Right ventricle myocardium superior (tissue), 1 donor: ENCODE measurements at places on chromosomes 5 and 9. TPM values are rescaled to one million over a fixed set of nuclear protein-coding genes. Genes with fewer than 3 reads are reported as not detected.

DNA sequence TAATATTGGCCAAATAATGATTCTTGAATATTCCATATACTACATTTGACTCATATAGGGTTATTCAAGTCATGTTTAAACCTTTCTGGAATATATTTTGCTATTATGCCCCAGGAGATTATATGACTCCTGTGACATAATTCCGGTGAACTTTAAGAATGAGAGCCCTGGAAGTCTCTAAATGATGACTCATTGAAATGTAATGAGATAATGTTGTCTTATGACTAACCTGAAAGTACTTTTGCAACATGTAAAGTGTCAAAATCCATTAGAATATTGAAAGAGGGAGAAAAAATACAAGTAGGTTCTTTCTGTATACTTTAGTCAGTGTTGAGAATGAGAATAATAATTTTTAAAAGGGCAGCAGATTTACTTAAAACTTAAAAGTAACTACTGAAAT, 830.4 kb downstream of the MAT2B start:
- no peak for DNase-seq

TMOD1 gene
- total RNA-seq = 192 TPM

DNA sequence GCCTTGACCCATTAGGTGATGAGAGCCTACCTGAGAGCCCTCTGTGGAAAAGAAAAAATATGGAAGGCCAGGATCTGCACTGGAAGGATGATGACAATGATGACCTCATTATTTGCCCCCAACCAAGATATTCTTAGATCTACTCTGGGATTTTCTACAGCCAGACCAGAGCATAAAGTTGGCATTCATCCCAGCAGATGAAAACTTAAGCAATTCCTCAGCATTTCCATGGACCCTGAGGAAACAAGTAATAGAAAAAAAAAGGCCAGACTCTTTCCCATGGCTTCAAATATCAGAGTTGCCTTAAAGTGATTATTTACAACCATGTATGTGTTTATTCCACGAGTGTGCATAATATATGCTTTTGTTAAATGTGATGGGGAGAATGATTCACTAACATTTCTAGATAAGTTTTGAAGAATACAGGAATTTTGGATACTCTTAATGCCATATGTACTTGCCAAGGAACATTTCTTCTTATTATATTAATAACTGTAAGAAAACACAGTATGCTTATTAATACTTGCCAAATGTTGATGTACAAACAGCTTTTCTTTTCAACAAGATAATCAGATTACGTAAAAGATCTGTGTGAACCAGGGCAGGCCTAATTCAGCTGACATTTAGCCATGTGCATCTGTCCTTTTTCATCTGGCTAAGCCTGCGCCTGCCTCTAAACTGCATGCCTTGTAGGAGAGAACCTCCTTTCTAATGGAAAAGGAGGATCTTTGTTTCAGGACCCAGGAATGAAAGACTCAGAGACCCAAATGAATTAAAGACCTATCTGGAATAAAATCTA, 94.8 kb downstream of the ARRDC3 start:
- DNase-seq = no peak

DNA sequence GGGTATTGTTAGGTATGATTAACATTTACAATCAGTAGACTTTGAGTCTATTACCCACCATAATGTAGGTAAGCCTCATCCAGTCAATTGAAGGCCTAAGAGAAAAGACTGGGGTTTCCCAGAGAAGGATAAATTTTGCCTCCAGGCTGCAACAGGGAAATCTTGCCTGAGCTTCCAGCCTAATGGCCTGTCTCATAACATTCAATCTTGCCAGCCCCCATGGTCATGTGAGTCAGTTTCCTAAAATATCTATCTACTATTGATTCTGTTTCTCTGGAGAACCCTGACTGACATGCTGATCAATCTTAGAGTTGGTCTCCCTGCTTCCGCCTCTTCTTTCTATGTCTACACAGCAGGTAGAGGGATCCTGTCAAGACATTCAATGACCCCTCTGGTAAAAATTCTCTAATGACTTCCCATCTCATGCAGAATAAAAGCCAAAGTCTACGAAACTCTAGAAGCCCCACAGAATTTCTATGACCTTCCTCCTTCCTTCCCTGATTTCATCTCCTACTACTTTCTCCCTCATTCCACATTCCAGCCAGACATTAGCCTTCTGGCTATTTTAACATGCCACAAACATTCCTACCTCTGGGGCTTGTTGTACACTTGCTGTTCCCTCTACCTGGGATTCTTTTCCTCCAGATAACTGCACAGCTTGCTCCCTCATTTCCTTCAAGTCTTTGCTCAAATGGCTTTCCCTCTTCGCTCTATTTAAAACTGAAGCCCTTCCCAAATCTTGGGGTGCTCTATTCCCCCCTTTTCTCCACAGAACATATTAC, 60.2 kb downstream of the FBXW11 start:
- DNase-seq = no peak

DNA sequence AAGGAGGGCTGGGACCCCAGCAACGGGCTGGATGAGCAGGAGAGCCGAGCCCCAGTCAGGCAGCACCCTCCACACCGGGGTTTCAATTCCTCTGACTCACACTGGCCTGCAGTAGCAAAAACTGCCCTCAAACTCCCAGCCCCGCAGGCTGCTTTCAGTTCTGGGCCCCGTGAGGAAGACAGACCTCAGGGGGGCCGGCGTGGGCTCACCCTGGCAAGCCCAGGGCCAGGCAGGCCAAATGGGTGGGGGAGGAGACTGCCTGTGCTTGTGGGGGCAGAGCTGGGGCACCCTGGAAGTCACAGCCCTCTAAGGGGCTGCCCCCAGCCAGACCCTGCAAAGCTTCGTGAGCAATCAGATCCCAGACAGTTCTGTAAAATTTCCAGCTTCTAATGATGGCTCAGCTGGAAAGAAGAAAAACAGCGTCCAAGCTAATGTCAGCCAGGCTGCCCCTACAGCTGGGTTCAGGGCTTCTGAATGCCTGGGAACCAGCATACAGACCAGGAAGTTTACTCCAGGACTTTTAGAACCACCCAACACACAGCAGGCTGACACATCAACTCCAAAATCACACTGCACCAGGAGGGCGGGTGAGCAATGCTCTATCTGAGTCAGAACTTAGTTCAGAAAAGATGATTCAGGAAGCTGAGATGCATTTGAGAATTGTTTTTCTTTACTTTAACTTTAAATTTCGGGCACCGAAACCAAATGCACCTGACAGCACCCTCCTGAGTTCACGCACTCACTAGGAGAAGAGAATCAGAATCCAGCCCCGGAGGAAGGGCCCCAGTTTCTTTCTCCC, 34.7 kb downstream of the LPCAT1 start:
- no peak for DNase-seq

SPDL1 gene
- total RNA-seq = 3.4 TPM

FAF2 gene
- 12.3 TPM for total RNA-seq

MEIKIN gene
- not detected for total RNA-seq

DNA sequence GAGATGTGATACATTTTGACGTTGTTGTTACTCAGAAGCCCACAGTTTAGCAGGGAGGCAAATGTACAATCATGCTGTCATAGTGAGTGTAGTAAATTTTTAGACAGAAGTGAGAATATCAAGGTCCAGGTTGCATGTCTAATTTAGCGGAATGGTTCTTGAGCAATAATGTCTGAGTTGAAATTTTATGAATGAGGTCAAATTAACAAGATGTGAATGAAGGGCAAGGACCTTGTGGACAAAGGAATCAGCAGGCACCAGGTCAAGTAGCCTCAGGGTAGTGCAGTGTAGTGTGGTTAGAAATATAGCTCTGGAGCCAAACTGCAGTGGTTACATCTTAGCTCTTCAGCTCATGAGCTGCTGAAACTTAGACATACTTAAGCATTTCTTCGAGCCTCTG, 36.2 kb downstream of the TNFSF8 start:
- no peak for DNase-seq

PCDHA10 gene
- total RNA-seq = 0.05 TPM

DNA sequence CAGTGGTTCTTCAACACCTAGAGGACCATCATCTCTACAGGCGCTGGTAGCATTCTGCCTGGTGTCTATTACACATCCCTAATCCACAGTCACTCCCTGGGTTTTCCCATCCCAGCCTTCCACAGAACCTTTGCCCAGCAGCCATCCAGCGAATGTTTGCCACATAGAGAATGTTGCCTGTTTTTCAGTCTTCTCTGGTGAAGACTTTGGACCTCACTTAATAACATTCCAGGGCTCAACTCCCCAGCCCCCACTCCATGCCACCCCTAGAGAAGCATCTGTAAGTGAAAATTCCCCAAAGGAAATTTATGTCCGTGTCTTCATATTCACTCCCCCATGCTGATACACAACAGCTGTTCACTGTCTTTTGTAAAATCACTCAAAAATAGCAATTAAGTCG, 249.6 kb downstream of the AOPEP start:
- DNase-seq = no peak

DNA sequence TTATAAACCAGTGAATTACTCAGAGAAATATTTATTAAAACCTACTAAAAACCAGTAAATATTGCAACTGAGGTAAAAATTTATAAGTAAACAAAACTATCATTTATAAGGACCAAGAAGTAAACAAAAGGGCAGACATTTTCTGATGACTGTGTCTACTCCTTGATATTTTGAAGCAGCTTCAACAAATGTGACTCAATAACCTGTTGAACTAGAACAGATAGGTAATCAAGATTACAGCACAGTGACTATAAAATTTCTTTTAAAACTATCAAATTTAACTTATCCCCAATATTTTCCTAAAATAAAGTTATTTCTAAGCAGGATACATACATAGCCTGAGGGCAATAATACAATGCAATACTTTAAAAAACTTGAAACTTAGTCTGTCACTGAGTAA, 12.8 kb downstream of the ANKRA2 start:
- DNase-seq = no peak

- no peak for DNase-seq
These were observed 59.7 kb downstream of the GGTA1 start for GRCh38 chr9:121439711-121440664.

DNA sequence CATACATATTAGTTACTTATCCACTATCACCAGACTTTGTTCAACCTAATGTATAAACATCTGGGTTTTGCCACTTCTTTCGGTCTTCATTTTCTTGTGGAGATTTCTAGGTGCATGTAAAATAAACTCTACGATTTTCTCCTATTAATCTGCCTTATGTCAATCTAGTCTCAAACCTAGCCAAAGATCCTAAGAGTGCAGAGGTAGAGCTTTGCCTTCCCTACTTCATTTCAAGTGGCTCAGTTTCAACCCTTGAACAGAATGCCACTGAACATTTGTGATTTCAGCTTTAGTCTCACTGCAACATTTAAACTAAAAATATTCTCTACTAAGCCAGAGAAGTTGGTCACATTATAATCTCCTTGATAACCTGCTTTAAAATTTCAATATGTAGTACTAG, 94.0 kb downstream of the EDIL3 start:
- no peak for DNase-seq

NEURL1B gene
- 28.8 TPM for total RNA-seq

C5orf52 gene
- not detected for total RNA-seq

GRCh38 chr9:137764171-137764671, 113.4 kb upstream of the CACNA1B start:
- no peak for DNase-seq

GRCh38 chr9:91045041-91045440, 243.4 kb downstream of the SYK start:
- no peak for DNase-seq

LRRC26 gene
- total RNA-seq = not detected

DNA sequence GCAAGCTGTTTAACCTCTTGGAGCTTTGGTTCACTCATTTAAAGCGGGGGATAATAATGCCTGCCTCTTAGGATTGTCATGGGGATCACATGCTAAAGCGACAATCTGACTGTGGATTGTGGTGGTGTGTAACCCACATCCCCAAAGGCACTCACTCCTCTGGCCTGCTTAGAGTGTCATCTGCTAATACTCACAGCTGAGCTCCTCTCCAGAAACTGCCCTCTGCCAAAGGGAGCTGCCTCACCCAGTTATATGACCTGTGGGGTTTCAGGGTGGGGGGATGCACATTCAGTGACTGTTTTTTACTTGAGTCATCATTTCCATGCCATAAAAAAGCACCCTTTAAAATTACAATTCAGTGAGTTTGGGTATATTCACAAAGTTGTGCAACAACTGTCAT, 110.0 kb upstream of the SPOCK1 start:
- DNase-seq = no peak

GRCh38 chr5:107538331-107538730, 132.4 kb downstream of the EFNA5 start:
- DNase-seq = no peak

GRCh38 chr5:19930451-19930850, 57.5 kb downstream of the CDH18 start:
- DNase-seq = no peak

- DNase-seq = no peak
These were observed 66.1 kb upstream of the PPP1R26 start for GRCh38 chr9:135413461-135413860.

SPINK7 gene
- not detected for total RNA-seq

- no peak for DNase-seq
These were observed 42.1 kb downstream of the SLC46A2 start for GRCh38 chr9:112848316-112849151.

DNA sequence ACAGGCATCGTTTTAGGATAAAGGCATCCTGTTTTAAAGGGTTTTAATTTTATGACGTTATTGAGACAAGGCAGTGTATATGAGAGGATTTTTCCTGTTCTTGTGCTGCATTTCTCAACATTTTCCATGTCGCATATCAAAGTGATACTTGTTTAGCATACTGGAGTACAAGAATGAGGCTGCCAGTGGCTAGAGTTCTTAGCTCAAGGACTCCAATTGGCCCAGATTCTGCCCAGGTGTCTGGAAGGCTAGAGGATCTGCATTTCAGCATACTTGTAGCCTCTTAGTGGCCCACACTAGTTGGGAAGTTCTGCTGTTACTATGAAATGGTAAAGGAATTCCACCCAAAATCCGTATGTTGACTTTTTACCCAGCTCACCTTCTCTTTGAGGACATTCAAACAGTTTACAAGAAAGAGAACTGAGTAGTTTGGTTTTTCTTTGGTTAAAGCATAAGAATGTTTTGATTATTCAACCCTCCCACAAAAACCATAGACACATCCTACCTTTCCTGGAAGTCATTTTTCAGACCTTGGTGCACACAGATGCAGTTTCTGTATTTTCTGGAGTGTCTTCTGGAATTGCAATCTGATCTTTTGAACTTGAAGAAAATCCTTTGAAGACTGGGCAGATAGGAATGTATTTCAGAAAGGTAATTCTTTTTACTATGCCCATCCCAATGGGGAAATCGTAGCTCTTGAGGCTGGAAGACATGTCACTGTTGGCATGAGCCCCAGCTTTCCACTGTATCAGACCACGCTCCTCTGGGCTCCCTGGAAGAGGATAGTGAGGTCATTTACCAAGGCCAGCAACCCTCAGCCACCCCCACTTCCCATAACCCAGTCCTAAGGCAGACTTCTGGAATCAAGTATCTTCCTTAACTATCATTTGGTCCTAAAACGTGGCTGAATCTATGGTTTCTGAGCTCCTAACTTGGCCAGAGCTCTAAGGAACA, 11.3 kb downstream of the SLC23A1 start:
- no peak for DNase-seq

DNA sequence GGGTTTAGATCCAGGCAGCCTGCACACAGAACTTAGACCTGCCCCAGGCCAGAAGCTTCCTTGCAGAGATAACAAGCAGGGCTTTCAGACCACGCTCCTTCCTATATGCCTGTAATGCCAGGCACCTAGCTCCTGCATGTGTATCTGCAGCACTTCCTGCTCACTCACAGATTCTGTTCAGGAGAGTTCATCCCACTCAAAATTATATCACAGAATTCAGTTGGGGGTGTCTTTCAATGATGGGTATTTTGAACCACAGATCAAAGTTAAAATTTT, 105.8 kb downstream of the SGCD start:
- DNase-seq = no peak
